Left lobe of liver (tissue), 2 donors: ENCODE measurements at places on chromosomes 1 and 21. TPM values are rescaled to one million over a fixed set of nuclear protein-coding genes. Genes with fewer than 3 reads are reported as not detected.

Gene ZNF648
- total RNA-seq = 0.81 TPM

Gene MMEL1
- total RNA-seq = not detected

Gene OR2T1
- total RNA-seq = not detected

Gene LAMTOR2
- 66.6 TPM for total RNA-seq

Gene CYP4A11
- 501 TPM for total RNA-seq

Gene ENAH
- 21.3 TPM for total RNA-seq

Gene MYOM3
- total RNA-seq = 0.08 TPM

DNA sequence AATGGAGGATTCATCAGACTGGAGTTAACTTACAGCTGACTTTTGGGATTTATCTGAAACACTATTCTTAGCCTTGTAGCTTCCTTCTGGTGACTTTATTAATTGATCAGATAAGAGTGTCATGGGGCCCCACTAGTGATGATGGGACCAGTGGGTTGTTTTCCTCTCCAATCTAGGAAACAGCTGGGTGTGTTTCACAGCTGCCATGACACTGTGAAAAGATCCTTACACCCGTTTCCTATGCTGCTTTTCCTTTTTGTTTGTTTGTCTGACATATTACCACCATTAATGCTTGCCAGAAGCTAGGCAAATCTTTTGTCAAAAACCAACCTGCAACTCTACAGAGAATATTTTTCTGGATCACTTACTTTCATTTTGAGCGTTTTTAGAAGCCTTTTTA lies 86.2 kb downstream of the ZBTB18 start:
- no peak for DNase-seq

DNA sequence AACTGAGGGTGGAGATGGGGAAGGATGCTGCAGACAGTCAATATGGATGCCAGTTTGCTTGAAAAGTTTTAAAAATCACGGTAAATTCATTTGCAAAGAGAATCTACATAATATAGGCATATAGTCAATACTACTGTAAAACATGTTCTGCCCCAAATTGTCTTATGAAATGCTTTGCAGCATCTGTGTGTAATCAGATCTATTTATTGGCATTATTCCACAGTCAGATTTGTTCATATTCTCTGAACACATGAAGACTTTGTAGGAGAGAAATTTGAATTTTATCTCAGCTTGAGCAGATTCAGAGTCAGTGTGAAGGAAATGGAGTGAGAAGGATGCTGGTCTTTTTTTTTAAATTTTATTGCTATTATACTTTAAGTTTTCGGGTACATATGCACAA lies 88.5 kb downstream of the PLPPR4 start:
- DNase-seq = no peak

DNA sequence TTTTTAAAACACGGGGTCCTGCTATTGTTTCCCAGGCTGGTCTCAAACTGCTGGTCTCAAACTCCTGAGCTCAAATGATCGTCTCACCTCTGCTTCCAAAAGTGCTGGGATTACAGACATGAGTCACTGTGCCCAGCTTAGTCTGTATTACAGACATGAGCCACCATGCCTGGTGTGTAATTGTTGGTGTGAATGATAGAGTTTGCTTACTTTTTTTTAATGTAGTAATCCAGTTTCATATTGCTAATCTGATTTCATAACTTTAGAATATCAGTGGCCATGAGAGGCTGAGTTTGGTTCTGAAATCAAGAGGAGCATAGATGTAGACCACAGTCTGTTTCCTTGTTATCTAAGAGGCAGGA lies 3.4 kb downstream of the EPB41 start:
- no peak for DNase-seq

DNA sequence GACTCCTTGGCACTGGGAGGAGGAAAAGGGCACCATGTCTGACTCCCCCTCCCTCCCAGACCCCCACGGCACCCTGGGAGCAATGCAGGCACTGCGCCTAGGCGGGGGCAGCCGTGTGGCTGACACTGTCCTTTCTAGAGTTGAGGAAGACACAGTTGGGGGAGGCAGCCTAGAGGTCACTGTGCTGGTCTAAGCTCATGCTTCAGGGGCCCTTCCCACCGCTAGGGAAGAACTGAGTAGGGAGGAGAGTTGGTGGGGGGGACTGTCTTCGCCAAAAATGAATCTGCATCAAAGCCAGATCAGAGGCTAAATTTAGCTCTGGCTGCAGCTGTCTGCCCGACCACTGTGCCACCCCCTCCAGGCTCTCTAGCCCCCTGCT lies 3.4 kb downstream of the SEMA6C start:
- DNase-seq = no peak

- no peak for DNase-seq
Observed at GRCh38 chr1:238063454-238063853, 172.7 kb upstream of the ZP4 start.

DNA sequence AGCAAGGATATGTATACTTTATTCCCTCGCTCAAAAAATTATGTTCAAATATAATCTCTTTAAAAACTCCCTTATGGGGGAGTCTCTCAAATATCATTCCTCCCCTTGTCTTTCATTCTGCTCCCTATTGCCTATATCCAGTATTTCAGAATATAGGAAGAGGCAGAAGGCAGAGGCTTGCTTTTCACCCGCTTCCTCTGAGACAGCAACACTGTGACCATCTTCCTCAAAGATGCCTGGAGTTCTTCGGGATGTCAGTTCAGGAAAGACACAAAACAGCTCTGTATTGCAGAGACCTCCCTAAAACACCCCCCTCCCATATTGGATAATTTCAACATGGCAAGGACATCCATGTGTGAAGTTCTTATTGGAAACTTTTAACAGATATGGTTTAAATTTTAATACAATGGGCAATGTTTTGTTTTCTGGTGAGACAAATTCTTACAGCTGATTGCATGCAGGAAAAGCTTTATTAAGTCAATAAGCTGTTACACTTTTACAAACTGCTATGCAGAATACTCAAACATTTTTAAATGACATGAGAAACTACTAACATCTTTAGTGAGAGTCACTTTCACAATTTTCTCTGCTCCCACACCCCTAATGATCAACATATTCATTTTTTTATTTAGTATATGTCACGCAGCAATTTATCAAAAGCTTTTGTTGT lies 4.8 kb downstream of the DIRAS3 start:
- no peak for DNase-seq
